ENCODE measurements at places on chromosomes 1 and 21.

DNA sequence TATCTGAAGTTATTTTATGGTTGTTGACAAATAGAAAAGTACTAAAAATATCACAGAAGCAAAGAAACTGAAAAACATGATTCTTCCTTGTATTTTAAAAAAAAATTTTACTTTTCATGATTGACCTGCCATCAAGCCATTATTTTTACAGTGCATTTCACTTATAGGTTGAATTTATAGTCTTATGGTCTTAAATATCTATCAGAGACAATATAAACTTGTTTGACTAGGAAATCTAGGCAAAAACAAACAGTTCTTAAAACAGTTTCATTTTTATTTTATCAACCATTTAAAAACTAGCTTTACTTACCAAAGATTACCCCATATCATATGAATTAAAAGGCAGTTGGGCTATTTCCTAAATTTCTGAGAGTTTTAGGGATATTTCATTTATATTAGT, 59.2 kb downstream of the SLC16A1 start:
- no peak for DNase-seq

DNA sequence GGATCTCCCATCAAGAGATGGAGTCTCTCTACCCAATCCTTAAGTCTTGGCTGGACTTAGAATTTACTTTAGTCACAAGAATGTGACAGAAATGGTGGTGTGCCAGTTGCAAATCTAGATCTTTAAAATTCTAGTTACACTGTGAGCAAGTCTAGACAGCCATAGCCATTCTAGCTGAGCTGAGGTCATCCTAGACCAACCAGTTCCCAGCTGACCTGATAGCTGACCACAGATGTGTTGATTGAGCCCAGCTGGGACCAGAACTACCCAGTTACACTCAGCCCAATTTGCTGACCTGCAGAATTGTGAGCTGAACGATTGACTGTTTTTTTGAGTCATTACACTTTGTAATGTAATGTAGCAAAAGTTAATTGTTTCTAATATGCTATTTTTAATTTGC, 251.8 kb downstream of the ADGRL2 start:
- no peak for DNase-seq

- DNase-seq = peak; percentile 49
Observed at GRCh38 chr1:32900956-32901822, at the start of gene TMEM54. TSS of gene TMEM54 (minus strand) at chr1:32901389. CDS start at chr1:32901238, 151 bp downstream.

- DNase-seq = no peak
Observed at GRCh38 chr1:16072095-16072494, 1.4 kb downstream of the FAM131C start.

DNA sequence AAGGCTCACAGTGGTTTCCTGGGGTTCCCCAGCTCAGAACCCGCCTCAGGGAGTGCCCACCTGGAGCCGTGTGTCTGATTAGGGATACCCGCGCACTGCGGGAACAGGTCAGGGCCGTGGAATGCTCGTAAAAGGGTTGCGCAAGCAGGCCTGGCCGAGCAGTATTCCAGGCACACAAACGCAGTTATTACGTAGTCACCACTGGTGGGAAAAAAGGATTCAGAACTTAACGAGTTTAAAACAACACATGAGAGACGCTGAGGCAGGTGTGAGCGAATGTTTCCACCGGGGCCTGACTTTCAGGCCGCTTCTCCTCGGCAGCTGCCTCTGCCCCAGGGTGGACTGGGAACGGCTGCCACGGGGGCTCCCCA, 18.2 kb downstream of the PLCH2 start:
- peak; percentile 94 for DNase-seq

GRCh38 chr1:211359876-211360275, 33.2 kb downstream of the TRAF5 start:
- DNase-seq = no peak

- DNase-seq = no peak
Observed at GRCh38 chr1:99636647-99637175, 9.2 kb upstream of the PALMD start.

- no peak for DNase-seq
Observed at GRCh38 chr1:218472885-218473284, 127.7 kb downstream of the TGFB2 start.

DNA sequence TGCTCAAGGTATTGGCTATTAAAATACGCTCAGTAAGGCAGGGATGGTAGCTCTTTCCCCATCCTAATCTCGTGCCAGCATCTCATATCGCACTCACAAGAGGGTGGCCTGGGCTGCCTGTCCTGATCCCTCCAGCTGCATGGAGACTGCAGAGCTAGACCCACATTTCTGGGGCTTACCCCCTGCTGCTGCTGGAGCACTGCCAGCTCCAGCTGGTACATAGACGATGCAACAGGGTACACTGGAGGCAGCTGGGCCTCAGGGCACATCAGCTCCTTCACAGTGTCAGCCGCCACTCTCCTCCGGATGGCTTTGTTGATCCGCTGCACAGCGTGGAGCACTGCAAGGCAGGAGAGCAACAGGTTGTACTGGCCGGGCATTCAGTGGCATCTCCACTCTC, 16.0 kb downstream of the IQGAP3 start:
- DNase-seq = no peak

- DNase-seq = no peak
Observed at GRCh38 chr1:187078321-187078720, 249.6 kb downstream of the PLA2G4A start.

DNA sequence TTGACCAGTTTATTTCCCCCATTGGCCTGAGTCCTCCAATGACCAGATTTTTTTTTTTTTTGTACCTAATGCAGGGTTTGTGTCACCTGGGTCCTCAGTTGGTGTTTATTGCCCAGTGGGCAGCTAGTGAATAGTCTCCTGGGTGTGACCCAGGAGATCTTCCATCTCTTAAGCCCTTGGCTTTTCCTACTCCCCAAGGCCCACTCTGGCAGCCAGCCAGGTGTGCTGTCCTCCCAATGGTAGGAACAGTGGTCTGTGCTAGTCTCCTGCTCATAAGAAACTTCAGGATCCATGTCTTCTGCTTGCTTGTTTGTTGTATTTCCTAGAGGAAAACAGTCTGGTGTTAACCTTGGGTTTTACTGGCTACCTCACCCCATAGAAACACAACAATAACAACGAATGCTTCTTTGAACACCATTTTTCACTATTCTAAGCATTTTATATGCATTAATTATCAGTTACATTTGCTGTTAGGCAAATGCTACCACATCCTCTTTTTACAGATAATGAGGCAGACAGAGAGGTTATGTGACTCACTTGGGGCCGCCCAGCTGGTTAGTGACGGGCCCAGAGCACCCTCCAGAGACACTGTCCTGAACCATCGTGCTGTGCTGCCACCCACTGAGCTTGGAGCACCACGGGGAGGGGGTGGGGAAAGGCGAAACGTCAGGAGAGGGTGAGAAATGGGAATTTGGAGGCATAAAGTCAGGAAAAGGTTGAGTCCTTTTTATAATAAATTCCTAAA, 107.5 kb downstream of the HIVEP3 start:
- DNase-seq = no peak

GRCh38 chr1:247496581-247497285, 38.8 kb upstream of the OR2B11 start:
- no peak for DNase-seq

- DNase-seq = no peak
Observed at GRCh38 chr1:227544067-227545050, 19.0 kb upstream of the ZNF678 start.

DNA sequence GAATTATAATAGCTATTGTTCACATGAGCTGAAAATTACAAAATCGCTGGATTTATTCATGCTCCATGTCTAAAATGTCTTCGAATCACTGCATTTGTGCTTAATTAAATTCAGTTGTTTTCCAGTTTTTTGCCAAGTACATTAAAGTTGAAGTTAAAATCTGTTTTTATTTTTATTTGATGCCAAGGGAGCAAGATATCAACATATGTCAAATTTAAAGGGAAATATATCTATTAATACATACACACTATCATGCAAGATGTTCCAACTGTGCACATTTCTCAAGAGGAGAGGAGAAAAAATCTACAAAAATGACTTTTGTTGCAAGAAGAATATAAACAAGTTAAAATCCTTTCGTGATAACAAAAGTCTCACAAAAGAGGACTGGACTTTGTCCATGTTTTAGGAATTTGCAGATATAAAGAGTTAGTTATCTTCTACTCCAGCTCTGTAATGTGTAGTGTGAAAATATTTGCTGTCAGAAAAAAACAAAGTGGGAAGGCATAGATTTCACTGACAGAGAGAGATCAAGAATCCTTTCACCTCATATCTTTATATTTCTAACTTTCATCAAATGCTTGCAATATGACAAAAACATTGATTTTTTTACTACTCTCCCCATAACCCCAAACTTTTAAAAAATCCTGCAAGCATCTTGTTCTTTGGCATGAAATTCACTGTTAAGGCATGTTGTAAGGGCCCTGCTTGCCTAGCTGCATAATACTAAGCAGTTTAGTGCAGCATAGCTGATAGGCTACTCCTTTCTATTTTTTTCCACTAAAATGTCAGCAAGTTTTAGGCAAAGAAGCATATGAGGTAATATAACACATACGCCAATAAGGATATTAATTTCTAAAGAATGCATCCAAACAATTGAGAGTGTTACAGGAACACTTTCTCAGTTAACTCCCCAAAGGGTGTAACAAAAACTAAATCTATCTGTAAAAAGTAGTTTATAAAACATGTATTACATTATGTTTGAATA, 340.2 kb upstream of the ADAMTS5 start:
- DNase-seq = no peak

- no peak for DNase-seq
Observed at GRCh38 chr1:198153103-198153502, 3.7 kb upstream of the NEK7 start.

GRCh38 chr1:92065042-92065441, 10.2 kb downstream of the SETSIP start:
- DNase-seq = no peak

DNA sequence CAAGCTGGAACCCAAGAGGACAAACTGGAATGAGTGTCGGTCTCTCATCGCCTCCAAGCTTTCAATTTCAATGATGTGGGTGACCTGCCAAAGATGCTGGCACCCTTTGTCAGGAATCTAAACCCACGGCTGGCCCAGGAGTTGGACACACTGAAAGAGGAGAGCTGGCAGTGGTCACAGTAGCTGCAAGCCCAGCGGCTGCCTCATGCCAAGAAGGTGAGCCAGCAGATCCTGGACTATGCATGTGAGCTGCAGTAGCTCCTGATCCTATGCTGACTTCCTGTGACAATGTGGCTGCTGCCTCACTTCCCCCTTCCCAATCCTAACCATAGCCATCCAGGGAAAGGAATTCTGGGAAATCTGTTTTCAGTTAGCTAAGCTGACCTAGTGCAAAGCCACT, 117.0 kb upstream of the VAV3 start:
- no peak for DNase-seq

DNA sequence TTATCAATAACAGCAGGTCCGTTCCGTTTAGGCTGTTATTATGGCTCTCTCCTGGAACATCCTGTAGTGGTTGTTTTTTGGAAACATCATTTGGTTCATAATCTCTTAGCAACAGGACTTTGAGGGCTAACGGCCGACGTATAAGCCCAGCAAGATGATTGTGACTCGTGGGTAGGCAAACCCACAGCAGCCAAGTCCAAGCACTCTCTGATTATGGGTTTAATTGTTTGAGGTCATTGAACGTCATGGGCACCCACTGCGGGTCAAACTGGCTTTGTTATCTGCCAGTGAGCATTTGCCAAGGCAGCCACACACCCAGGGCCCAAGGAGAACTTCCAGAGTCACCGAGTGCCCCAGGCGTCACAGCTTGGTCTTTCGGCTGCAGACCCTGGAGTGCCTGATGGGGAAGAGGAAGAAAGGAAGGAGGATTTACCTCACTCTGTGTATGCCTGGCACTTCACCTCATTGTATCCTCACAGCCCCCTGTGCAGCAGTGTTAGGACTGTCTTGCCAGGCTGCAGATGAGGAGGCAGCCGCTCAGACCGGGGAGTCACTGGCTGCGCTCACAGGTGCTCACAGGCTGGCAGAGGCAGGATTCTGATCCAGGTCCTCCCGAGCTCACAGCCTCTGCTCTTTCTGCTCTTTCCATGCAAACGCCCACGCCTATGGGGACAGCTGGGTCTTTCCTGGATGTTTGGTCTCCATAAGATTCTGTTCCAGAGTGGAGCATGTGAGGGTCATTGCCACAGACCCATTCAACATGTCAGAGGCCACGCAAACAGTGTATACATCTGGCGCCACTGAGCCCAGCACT, 30.8 kb upstream of the EPS8L3 start:
- DNase-seq = no peak

DNA sequence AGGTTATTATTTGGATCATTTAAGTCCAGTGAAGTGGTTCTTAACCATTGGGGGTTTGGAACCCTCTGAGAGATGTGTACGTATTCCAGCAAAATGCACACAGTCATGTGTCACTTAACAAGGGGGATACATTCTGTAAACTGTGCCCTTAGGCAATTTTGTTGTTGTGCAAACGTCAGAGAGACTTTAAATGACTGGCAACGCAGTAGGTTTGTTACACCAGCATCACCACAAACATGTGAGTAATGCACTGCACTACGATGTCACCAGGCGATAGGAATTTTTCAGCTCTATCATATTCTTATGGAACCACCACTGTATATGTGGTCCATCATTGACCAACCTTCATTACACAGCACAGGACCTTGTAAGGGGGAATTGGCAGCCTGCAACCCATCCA, 11.9 kb downstream of the AHCYL1 start:
- DNase-seq = no peak

DNA sequence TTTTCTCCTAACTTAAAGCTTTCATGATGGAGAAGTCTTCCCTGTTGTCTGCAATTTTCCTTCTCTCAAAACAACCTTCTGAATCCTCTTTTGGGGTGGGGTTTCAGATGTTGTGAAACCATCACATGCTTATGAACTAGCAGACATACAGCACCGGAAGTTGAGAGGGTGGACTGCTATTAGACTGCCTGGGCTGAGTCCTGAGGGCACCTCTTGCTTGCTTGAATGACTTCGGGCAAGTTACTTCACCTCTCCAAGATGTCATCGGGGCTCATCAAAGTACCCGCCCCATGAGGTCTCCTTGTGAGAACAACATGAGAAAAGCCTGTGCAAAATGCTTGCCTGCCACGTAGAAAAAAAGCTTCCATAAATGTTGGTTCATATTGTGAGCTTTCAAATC, 89.6 kb downstream of the CCDC185 start:
- no peak for DNase-seq

DNA sequence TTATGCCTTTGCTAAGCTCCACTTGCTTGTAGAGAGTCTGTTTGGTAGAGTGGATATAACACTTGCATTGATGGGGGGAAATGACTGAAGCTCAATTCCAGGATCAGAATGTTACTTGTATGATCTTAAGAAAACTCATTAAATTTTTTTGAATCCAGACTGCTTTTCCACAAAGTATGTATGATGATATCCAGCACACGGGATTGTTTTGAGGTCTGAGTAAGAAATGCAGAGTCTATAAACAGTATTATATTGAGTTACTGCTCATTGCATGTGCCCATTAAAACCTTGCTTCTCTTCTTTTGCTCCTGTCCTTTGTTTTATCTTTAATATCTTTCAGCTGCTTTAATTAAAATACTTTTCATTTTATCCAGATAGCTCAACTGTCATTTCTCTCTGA, 570.4 kb upstream of the ZRANB2 start:
- no peak for DNase-seq

DNA sequence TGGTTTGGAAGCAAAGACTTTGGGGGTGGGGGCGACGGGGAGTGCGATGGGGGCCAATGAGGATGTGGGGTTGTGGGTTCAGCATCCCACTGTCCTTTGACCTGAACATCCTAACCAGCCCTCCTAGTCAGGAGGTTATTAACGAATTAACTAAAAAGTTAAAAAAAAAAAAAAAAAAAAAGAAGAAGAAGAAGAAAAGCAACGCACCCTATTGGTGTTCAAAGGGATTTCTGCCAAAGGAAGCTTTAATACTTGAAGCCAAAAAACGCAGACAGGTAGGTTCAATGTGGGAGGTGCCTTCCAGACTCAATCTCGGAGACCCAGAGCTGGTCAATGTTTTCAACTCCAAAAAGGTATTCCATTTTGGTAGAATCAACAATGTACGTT, 2.2 kb downstream of the CLIC6 start:
- DNase-seq = no peak
